T-helper 17 cell (primary cell): ENCODE measurements at places on chromosomes 4 and X. TPM values are rescaled to one million over a fixed set of nuclear protein-coding genes. Genes with fewer than 3 reads are reported as not detected.
A peak's percentile ranks its signal among the peaks of the same experiment; 100 is the strongest.

DNA sequence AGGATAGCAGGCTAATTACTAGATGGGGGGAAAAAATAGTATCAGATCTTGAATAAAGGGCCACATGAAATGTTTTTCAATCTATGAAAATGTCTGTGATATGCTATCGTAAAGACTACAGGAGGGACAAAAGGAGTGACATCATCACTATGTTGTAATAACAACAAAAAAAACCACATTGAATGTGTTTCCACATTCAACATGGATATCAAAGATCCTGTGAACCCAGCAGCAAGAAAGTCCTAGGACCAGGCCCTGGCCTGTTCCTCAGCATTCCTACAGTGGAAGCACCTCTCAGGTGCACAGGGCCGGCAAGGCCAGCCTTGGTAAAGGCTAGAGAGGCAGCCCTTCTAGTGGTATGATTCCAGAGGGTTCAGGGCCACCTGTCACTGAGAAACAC lies 118.3 kb downstream of the RELL1 start:
- no peaks in the 10 kb centered on the region for H3K27me3 ChIP-seq
- H3K4me1 ChIP-seq, result peaks cover 2% of the 10 kb centered on the region
- no peak for DNase-seq

DNA sequence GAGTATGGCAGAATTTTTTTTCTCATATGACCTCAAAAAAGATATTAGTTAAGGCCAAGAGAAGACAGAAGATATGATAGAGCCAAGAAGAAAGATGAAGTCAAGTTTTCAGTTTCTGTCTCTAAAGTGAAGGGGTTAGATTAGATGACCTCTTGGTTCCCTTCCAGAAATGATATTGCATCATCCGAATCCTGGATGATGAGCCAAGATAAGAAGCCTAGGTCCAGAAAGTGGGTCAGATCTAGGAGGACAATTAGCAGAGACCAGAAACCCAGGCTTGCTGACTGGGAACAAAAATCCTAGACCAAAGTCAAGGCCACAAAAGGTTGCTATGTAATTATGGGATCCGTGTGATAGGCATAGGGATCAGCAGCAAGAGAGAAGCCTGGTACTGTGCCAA lies 20.2 kb downstream of the SATL1 start:
- H3K4me1 ChIP-seq, result no peaks in the 10 kb centered on the region
- DNase-seq, result no peak
- no peaks in the 10 kb centered on the region for H3K36me3 ChIP-seq
- no peak overlapping the region for H3K27ac ChIP-seq
- no peak overlapping the region for H3K4me3 ChIP-seq

GRCh38 chrX:39814391-39814790 lies 283.4 kb downstream of the BCOR start:
- H3K4me3 ChIP-seq, result no peak overlapping the region
- no peaks in the 10 kb centered on the region for H3K27me3 ChIP-seq

- H3K27me3 ChIP-seq, result peaks cover 5% of the 10 kb centered on the region
- no peak for DNase-seq
- no peak overlapping the region for H3K27ac ChIP-seq
- H3K4me3 ChIP-seq, result no peak overlapping the region
- H3K4me1 ChIP-seq, result peaks cover 4% of the 10 kb centered on the region
Observed at GRCh38 chr4:10205223-10205622, 88.6 kb upstream of the WDR1 start.

GRCh38 chr4:67436742-67437141 lies 108.6 kb downstream of the CENPC start:
- H3K27me3 ChIP-seq, result no peaks in the 10 kb centered on the region
- no peak overlapping the region for H3K27ac ChIP-seq
- peaks cover 3% of the 10 kb centered on the region for H3K4me1 ChIP-seq

The TLR1 gene
- 22.9 TPM for total RNA-seq

DNA sequence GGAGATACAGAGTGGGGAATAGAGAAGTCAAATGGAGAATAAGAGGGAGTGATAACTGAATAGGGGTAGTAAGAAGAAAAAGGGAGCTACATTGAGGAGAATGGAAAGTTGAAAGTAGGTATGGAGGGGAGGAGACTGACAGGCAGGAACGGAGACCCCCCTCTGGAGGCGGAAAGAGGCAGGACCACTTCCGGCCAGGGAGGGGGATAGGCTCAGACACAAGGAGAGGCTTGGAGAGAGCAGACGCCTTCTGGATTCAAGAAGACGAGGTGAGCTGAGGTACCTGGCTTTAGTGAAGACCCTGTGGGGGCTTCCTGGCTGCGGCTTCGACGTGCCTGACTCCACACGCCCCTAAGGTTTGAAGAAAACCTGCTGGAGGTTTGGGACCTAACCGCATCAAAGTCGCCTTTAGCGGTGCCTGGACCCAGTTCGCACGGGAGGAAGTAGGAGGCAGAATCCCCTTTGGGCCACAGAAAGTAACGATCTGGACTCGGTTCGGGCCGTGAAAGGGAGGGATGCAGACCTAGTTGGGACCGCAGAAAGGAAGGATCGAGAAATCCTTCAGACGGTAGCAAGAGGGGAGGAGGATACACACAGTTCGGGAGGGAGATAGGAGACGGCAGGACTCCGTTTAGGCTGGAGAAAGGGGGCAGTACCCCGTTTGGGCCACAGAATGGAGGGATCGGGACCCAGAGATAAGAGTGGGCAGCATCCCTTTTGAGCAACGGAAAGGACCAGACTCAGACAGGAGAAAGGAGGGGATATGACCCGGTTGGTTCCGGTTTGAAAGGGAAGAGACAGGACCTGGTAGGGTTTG lies at the start of gene TRO:
TRO (plus strand) TSS at position 215 of the 817 bp plus-strand sequence. CDS start 1,423 bp downstream, outside the sequence.
- no peaks in the 10 kb centered on the region for H3K36me3 ChIP-seq
- peaks cover 16% of the 10 kb centered on the region for H3K4me1 ChIP-seq
- peak within 1 kb of the TSS; percentile 94 for H3K4me3 ChIP-seq
- no peak for DNase-seq

The TEX28 gene
- not detected for total RNA-seq

DNA sequence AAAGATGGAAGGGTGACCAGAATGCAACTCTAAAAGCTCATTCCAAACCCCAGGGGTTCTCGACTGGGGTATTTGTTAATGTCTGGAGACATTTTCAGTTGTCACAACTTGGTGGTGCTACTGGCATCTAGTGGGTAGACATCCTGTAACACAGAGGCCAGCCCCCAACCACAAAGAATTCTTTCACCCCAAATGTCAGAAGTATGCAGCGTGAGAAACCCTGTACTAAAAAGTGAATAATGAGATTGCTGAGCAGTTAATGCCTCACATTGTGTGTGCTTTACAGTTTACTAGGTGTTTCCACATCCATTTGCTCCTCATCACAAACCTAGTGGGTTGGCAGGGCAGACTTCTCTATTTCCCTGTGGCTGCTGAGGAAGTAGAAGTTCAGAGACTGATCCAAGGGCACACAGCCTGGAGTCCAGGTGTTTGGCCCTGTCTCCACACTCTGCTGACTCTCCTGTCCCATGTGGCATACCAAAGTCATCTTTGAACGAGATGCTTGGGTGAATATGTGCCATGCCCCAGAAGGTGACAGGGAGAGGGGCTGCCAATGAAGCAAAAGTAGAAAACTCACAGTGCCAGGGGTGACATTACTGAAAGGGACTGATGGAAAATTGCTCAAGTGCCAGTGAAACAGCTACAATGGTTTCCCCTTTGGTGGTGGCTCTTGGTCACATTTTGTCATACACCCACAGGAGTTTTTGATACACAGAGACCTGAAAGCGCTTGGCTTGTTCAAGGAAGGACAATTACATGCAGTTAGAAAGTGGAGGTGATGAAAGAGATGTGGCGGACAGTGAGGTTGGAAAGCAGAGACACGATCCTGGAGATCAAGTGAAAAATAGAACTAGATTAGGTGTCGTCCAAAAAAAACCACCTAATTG lies 10.1 kb upstream of the TMEM154 start:
- H3K27ac ChIP-seq, result no peak overlapping the region
- peaks cover 15% of the 10 kb centered on the region for H3K27me3 ChIP-seq
- no peak overlapping the region for H3K4me3 ChIP-seq
- peaks cover 2% of the 10 kb centered on the region for H3K36me3 ChIP-seq
- DNase-seq, result no peak

GRCh38 chr4:53928825-53929224 lies 135.6 kb downstream of the CHIC2 start:
- no peaks in the 10 kb centered on the region for H3K36me3 ChIP-seq
- DNase-seq, result no peak
- H3K4me3 ChIP-seq, result no peak overlapping the region
- no peaks in the 10 kb centered on the region for H3K4me1 ChIP-seq
- H3K27ac ChIP-seq, result no peak overlapping the region
- peaks cover 23% of the 10 kb centered on the region for H3K27me3 ChIP-seq

DNA sequence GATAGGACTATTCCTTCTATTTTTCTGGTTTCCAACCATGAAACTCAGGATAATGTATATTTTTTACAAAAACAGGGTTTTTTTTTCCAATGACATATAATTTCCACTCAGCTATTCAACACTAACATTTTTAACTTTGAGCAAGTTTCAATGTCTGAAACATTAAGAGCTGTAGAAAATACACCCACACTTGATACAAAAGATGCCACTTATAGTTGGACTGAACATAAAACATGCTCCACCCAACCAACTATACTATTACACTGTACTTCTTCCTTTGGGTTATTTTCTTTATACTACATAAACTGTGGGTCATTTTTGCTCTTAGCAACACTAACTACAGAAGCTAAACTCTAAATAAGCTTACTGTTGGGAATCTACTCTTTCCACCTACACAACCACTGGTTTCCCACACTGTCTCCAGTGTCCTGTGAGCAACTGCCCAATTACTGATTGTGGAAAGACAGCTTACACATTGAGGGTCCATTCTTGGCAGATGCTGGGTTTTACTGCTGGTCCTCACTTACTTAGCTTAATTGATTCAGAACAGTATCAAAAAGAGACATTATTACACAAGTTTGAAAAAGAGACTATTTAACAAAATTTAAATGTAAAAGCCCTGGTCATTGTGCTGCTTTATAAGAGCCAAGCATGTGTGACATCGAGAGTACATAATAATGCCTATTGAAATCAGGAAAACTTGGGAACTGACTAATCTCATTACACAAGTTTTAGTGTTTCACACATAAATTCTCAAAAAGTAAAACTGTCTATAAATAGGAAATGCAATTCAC lies 6.3 kb downstream of the AMMECR1 start:
- H3K4me3 ChIP-seq, result peak overlapping the region; percentile 25
- no peaks in the 10 kb centered on the region for H3K36me3 ChIP-seq
- no peak for DNase-seq
- H3K27me3 ChIP-seq, result no peaks in the 10 kb centered on the region
- H3K27ac ChIP-seq, result peak overlapping the region; percentile 84

DNA sequence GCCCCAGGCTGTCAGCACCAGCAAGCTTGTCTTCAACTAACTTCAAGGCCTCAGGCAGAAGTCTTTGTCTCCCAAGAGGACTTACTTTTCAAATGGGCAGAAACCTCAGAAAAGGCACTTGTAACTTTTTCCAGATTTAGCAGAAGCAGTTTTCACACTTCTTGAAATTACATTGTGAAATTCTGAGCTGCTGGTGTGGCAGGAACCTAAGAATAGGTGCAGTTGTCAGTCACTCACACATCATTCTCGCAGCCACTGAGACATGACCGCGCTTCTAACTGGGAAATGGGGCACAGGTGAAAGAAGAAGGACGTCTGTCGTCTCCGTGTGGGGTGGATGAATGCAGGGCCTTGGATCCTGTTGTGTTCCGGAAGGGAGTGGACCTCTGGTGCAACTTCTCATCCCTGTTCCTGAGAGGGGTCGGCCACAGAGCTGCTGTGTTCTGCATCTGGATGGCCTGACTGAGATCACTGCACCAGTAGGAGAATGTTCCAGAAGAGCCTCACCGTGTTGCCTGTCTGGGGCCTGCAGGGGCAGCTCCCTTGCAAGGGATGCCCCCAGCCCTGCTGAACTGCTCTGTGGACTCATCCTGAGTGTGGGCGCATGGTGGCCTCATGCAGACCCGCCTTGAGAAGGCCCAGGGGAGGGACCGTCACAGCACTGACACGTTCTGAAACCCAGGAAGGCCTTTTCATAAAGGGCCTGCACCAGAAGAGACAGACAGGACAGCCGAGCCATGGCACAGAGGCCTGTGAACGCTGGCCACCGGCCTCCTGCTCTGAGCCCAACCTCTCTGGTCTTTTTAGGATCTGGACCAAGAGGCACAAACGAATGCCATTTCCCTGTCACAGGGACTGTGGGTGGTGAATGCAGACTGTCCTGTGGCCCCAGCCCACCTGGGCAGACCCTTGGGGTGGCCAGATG lies 18.7 kb downstream of the NAT8L start:
- H3K4me3 ChIP-seq, result no peak overlapping the region
- no peaks in the 10 kb centered on the region for H3K36me3 ChIP-seq
- no peaks in the 10 kb centered on the region for H3K27me3 ChIP-seq

GRCh38 chrX:69019073-69019890 lies 146.0 kb downstream of the PJA1 start:
- no peaks in the 10 kb centered on the region for H3K36me3 ChIP-seq
- no peak for DNase-seq

GRCh38 chr4:106365613-106366012 lies 3.0 kb downstream of the GIMD1 start:
- H3K4me1 ChIP-seq, result no peaks in the 10 kb centered on the region
- no peak for DNase-seq

GRCh38 chrX:16788477-16788876 lies 2.2 kb downstream of the TXLNG start:
- no peak for DNase-seq
- H3K4me1 ChIP-seq, result peaks cover 7% of the 10 kb centered on the region
- H3K27ac ChIP-seq, result no peak overlapping the region

The USP17L24 gene
- not detected for total RNA-seq

GRCh38 chrX:2697741-2698299 lies 6.7 kb downstream of the CD99 start:
- DNase-seq, result no peak
- peak overlapping the region; percentile 72 for H3K4me3 ChIP-seq
- H3K36me3 ChIP-seq, result peaks cover 3% of the 10 kb centered on the region
- peak overlapping the region; percentile 98 for H3K27ac ChIP-seq
- H3K4me1 ChIP-seq, result peaks cover 88% of the 10 kb centered on the region
- no peaks in the 10 kb centered on the region for H3K27me3 ChIP-seq

GRCh38 chrX:9856588-9856987 lies 70.4 kb downstream of the SHROOM2 start:
- H3K4me1 ChIP-seq, result peaks cover 3% of the 10 kb centered on the region
- no peak overlapping the region for H3K27ac ChIP-seq
- no peak for DNase-seq
- no peak overlapping the region for H3K4me3 ChIP-seq

GRCh38 chr4:17680559-17681280 lies 66.3 kb downstream of the MED28 start:
- peaks cover 11% of the 10 kb centered on the region for H3K27me3 ChIP-seq
- H3K36me3 ChIP-seq, result no peaks in the 10 kb centered on the region
- DNase-seq, result no peak
- no peak overlapping the region for H3K27ac ChIP-seq
- H3K4me3 ChIP-seq, result no peak overlapping the region
